ENCODE measurements at places on chromosomes 2 and 18.
A peak's percentile ranks its signal among the peaks of the same experiment; 100 is the strongest.

DNA sequence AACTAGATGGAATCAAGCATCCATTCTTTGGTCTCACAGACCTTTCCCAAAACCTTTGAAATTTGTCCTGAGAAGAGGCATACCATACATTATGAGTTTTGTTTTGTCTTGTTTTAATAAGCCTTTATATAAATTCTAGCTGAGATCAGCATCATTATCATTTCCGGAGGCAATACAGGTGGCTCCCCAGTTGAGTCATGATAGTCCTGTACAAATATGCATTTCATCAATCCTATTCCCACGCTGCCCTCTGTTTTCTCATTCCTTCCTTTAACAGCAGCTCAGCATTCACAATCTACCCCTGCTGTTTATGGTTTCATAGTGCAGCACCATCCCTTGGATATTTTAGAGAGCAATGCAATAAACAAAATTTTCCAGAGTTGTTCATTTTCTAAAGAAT, 216.7 kb downstream of the TXNL1 start:
- DNase-seq = no peak

DNA sequence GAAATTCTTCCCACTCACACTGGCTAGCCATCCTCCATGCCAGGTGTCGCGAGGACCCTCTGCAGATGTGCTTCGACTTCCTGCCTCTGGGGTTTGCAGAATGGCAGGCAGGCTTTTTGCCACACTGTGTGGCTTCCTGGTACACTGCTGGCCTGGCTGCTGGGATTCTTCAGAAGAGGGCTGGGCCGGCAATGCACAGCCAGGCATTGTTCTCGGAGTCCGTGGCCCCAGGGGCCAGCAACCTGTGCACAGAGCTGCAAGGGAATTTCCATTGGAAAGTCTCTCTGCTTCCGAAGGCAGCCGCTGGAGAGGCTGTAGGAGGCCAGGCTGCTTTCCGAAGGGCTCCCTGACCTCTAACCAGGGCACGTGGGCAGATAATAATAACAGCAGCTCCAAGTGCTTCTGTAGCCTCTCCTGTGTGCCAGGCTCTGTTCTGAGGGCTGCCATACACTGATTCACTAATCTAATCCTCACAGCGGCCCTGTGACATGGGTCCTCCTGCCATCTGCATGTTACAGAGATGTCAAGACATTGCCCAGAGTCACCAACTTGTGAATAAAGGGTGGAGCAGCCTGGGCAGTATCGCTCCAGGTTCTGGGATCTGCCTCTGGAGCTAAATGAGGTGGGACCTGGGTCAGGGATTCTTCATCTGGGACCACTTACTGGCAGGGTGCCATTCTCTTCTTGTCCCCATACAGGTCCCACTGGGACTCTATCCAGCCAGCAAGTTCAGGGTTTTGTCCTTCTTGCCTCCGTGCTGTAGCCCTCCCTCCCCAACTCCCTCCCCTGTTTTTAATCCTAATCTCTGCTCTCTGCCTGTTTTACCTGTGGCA, 5.0 kb downstream of the LDLRAD4 start:
- peak; percentile 82 for DNase-seq

GRCh38 chr2:10337449-10338269, 35.0 kb downstream of the HPCAL1 start:
- DNase-seq = no peak

DNA sequence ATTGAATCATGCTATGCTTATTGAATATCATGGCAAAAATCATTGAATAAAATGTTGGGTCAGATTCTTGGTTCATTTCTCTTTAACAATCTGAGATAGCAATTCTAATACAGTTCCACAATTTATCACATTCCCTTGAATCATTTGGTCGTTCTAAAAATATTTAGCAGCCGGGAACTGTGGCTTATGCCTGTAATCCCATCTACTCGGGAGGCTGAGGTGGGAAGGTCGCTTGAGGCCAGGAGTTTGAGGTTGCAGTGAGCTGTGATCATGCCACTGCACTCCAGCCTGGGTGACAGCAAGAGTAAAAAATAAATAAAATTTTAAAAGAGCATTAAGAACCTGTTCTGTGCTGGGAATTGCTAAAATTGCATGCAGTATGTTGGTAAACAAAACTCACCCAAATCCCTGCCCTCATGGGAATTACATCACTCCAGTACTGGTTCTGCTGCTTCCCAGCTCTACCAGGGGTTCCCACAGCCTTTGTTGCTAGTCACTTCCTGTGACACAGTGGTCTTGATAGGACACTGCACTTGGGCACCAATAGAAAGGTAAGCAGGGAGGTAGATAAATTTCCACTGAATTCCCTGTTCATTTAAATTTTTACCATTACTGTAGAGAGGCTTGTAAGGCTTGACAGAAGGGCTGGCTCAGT, 200.4 kb downstream of the CTNNA2 start:
- DNase-seq = no peak

- no peak for DNase-seq
Observed at GRCh38 chr2:168552450-168552856, 96.4 kb downstream of the CERS6 start.

DNA sequence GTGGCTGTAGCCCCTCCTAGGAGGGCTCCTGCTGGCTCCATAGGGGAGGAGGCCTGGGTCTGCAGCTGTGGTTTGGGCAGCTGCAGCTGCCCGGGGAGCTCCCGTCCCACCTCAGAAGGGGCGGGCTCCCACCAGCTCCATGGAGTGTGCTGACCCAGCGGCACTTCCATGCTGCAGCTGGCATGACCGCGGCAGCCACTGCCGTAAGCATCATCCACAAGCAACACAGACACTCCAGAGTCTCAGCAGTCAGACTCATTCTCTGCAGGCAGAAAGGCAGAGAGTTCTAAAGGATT, 660.1 kb upstream of the RAB6C start:
- DNase-seq = no peak

GRCh38 chr2:201186982-201187381, 4.0 kb downstream of the CASP10 start:
- no peak for DNase-seq

DNA sequence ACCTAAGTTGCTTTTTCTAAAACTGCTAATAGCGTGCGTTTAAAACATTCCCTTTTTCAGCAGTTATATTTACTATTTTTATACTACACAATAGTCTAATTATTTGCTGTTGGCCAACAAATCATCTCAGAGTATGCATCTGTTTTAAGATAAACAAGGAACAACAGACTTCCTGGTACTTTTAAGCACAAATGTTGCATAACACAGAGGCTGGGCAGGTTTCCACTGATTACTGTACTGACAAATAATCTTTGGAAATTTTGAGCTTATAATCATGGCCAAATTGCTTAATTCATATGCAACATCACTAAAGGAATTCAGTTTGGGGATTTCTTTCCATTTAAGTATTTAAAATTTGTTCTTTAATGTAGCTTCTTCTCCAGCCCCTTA, 737.4 kb upstream of the SALL3 start:
- no peak for DNase-seq

GRCh38 chr2:195319112-195319460, 337.9 kb upstream of the SLC39A10 start:
- DNase-seq = no peak

DNA sequence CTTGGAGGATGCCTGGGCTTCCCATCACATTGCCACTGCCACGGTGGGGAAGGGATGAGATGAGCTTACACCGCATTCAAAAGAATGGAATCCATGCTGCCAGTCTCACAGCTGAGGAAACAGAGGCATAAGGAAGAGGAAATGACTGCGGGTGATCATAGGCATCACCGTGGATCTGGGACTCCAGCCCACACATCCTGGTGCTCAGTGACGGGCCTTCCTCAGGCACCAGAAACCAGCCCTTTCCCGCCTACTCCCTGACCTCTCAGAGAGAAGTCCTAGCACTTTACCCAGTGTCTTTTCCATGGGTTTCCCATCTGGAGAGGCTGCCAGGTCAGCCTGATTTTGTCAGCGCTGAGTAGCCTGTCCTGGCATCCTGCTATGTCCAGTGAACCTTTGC, 5.3 kb upstream of the PLB1 start:
- DNase-seq = no peak

GRCh38 chr18:79118797-79119196, 49.6 kb downstream of the ATP9B start:
- no peak for DNase-seq

GRCh38 chr2:10534514-10535250, 86.6 kb upstream of the ODC1 start:
- no peak for DNase-seq

- DNase-seq = no peak
Observed at GRCh38 chr2:238082827-238083226, 17.3 kb upstream of the ESPNL start.

GRCh38 chr2:28591711-28592335, 96.0 kb downstream of the PLB1 start:
- no peak for DNase-seq

DNA sequence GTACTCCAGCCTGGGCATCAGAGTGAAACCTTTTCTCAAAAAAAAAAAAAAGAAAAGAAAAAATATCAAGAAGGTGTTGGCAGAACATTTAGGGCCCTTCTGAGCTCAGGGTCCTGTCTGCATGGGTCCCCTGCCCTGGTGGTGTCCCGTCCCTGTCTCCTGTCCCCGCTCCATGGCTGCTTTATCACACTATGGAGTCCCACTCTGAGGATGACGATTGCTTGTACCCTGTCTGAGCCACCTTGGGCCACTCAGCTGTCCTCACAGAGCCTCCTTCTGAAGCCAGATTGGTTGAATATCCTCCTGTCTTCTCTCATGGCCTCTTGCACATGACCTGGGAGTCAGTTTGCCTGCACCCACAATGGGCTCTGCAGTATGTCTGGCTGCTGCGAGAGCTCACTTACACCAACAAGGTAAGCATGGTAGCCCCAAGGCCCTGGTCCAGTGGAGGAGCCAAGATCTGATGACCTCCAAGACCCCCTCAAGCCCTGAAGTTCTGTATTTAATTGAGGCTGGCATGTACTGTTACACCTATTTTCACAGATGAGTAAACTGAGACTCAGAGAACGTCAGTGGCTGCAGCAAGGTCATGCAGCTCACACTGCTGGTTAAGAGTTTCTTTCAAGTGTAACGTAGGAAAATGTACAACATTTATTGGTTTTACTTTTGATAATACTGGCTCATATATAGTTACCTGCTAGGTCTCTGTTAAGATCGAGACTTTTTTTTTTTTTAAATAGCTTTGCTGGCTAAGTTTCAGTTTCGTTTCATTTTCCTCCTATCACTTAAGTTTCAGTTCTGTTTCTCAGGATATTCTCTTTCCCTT, 16.9 kb upstream of the ZCCHC2 start:
- DNase-seq = no peak

- DNase-seq = no peak
Observed at GRCh38 chr2:70668432-70668831, 99.6 kb downstream of the ADD2 start.

GRCh38 chr2:206112108-206112507, 26.1 kb upstream of the INO80D start:
- no peak for DNase-seq

- no peak for DNase-seq
Observed at GRCh38 chr18:77547757-77548156, 298.1 kb downstream of the GALR1 start.

- no peak for DNase-seq
Observed at GRCh38 chr2:212032032-212032431, 506.6 kb downstream of the ERBB4 start.

DNA sequence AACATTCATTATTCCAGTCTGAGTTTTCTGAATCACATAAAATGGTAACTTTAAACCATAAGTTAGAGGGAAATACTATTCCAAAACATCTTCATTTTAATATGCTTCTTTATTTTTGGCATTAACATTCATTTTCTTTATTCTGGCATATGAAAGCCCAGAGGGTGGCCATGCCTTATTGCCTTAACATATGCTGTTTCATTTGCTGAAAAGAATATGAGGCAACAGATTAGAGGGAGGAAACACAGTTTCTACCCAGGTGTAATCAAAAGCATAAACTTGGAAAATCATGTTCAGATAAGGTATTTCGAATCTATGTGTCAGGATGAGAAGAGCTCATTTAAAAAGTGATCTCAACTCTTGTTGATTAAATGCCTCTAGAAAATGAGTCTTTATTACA, 379.9 kb upstream of the DSEL start:
- no peak for DNase-seq

DNA sequence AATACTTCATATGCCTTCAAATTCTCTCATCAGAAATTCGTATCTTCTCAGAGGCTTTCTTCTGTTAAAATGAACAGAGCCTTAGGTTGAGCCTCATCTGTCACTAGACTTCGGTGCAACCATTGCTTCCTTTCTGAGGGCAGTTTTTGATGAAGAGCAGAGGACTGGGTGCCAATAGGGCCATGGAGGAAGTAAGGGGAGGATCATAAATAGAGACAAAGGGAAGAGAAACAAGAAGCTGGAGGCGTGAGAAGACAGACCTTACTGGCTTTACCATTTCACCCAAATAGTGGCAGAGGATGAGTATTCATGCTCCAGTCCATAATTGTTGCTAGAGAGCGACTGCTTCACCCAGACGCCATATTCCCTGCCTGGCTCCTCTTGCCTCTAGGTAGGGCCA, 215.6 kb upstream of the PKDCC start:
- DNase-seq = no peak

DNA sequence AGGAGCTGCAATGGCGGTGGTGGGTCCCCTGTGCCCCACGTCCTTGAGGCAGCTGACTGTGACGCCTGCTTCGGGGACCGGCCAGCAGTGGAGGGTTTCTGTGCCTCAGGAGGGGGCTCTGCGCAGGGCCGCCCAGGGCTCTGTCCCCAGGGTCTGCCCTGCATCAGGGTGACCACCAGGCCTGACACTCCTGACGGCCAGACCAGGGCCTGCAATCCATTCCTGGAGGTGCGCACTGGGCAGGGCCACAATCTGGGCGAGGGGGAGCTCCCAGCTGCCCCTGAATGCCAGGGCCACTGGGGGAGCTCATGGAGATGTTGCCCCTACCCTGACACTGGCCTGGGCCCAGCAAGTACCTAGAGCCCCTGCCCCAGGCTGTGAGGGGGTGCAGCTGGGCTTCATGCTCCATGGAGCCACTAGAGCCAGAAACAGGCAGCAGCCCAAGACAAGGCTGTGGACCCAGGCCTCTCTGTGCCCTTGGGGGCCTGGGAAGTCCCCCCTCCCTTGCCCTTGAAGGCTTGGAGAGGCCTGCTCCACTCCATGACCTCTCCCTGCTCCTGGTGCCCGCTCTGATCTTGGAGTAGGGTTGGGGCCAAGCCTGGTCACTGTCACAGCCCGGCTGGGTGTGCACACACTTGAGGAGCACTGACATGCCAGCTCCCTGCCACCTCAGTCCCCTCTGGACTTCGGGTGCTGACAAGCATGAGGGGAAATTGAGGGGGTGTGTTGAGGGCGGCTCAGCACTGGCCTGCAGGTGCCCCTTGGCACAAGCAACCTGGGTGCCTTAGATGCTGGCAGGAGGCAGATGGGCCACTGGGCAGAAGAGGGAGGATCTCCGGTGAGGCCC, 55.9 kb downstream of the LDAH start:
- DNase-seq = no peak

GRCh38 chr2:37350034-37350433, 5.6 kb downstream of the QPCT start:
- DNase-seq = no peak

- no peak for DNase-seq
Observed at GRCh38 chr2:155442755-155443372, 744.4 kb downstream of the KCNJ3 start.

DNA sequence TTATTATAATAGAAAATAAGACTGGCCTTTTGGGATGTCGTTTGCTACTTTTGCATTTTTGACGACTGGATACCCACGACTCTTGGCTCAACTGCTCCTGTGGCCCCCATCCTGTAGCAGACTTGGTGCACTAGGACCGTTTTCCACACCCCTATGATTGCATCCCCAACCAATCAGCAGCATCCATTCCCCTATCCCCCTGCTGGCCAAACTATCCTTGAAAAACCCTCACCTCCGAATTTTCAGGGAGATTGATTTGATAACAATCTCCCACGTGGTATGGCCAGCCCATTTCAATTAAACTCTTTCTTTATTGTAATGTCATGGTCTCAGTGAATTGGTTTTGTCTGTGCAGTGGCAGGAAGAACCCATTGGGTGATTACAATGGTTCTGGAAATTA, 37.9 kb upstream of the TTR start:
- DNase-seq = no peak

Data from cardiac septum (tissue), 1 donor.